ENCODE measurements at places on chromosomes 6 and 20.

- no peak for DNase-seq
Observed at GRCh38 chr20:10239954-10240353, 21.3 kb downstream of the SNAP25 start.

- no peak for DNase-seq
Observed at GRCh38 chr6:75931011-75931680, 141.3 kb downstream of the IMPG1 start.

DNA sequence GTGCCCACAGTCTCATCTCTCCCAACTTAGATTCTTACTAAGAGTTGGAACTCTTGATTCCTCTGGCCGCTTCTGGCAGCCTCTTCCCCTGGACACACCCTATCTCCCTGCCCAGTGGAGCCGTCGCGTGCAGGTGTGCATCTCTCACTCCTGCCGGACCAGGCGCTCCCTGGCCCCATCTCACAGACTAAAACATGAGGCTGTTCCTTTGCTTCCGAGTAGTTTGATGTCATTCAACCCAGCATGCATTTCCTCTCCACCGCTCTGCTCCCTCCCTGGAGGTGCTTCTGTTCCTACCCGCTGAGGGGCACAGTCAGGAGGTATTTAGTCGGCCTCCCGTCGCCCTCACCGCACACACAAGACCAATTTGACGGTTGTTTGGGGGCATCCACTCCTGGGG lies 228.0 kb upstream of the QKI start:
- DNase-seq, result no peak

GRCh38 chr20:51489611-51490010 lies 52.9 kb downstream of the NFATC2 start:
- DNase-seq, result no peak

GRCh38 chr20:6705926-6706548 lies 61.4 kb upstream of the BMP2 start:
- DNase-seq, result no peak

GRCh38 chr6:18047406-18047805 lies 60.0 kb upstream of the KIF13A start:
- DNase-seq, result no peak

DNA sequence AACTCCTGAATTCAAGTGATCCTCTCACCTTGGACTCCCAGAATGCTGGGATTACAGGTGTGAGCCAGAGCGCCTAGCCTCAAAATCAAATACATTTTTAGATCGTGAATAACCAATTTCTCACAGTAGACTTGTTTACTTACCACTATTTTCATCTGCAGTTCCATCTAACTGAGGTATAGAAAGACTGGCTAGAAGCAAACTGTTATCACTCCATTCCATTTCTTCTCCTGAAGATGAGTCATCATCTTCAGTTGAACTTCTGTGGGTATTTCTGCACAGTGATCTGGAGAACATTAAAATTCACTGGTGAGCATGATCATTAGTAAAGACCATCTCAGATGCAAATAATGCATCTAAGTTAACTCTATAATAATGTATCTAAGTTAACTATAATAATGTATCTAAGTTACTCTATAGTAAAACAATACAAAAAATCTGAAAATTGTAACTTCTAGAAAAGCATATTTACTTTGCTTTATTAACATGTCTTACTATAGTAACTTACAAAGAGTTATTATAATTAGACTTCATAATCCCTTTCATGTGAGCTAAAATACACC lies 105.4 kb downstream of the REV3L start:
- no peak for DNase-seq

GRCh38 chr6:169825558-169826225 lies 74.3 kb downstream of the ERMARD start:
- no peak for DNase-seq

- DNase-seq, result peak; percentile 7
Observed at GRCh38 chr6:9252799-9253198, 817.5 kb upstream of the SLC35B3 start.

DNA sequence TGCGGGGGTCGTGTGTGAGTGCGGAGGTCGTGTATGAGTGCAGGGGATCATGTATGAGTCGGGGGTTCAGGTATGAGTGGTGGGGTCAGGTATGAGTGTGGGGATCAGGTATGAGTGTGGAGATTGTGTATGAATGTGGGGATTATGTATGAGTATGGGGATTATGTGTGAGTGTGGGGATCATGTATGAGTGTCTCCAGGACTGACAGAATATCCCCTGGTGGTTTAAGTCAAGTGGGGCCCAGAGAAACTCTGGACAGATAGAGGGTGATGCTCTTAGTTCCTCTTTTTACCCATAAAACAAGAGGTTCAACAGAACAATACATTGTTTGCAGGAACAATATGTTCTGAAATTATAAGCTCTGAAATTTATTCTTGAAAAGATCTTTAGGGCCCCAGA lies 131.9 kb downstream of the UST start:
- DNase-seq, result no peak

- DNase-seq, result no peak
Observed at GRCh38 chr20:60804918-60805630, 447.0 kb upstream of the CDH4 start.

DNA sequence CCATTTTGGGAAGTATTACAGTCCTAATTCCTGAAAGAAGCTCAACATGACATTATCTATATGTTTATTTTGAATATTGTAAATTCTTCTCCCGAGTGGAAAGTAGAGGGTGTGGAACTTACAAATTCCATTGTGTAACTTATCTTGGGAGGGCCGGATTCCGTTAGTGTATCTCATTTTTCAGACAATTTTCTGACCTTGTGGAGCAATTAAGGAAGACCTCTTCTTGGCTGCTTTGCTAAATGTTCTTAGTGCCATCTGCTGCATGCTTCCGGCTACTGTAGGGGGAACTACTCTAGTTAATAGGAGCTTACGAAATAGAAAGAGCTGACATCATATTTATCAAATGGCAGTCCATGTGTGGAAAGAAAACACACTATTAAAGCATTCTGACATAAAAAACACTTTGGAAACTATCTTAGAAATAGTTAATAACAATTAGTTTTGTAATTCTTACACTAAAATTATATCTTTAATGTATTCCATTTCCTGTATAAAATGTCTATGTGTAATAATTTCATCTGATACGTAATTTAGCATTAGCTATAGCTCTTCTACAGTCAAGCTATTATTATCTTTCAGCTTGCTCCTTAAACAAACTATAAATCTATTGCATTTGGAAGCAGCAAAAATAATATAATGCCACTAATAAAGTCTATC lies 41.5 kb upstream of the KCNQ5 start:
- DNase-seq, result peak; percentile 71

GRCh38 chr6:164121527-164121926 lies 707.0 kb downstream of the QKI start:
- DNase-seq, result no peak

DNA sequence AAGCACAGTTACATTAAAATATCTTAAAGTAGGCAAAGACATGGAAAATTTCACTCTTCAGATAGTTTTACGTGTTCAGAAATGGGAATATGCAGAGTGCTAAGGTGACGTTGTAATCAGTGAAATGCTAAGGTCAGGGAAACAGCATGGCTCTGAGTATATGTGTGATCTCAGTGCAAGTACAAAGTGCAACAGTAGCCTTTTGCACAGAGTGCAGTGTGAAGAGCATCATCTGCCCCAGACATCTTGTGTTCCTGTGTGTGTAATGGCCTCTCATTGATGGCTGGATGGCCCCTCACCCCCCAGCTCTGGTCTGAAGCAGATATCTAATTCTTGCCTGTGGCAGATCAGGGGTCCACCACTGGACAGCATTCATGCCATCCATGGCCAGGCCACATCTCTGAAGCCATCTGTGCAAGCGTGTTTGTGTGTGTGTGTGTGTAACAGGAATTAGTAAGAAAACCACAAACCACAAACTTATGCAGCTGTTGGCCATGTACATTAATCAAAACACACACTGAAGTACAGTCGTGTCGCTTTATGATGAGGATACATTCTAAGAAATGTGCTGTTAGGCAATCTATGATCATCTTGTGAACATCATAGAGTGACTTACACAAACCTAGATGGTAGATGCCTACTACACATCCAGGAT lies 165.1 kb downstream of the RALGAPA2 start:
- no peak for DNase-seq

DNA sequence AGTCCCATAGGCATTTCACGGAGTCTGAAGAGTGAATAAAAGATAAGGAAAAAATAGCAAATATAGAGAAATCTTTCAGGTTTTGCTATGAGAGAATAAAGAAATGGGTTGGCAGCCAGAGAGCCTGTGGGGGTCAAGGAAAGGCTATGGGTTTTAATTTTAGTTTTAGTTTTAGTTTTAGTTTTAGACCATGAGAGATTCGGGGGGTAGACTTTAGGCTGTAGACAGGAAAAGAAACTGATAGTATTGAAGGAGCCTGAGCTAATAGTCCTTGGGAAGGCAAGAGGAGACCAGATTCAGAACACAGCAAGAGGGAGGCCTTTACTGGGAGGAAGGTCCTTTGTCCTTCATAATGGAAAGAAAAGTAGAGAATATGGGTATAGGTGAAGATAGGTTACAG lies 19.3 kb downstream of the DOP1A start:
- DNase-seq, result no peak

DNA sequence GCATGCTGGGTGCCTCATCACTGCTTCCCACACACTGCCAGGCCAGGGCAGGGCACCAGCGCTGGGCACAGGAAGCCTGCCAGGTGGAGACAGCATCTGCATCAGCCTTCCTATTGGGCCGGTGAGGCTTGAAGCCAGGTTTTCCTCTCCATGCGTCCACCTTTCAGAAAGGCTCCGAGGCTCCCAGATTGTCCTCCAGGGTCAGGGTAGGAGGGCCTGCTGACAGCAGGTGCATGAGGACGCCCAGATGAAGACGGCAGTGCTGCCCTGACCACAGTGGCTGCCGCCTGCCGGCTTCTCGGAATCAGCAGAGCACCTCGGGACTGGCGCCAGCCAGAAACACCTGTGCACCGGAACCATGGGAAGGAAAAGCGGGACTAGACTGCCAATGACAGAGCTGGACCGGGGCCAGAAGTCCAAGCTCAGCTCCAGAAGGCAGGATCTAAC lies 170.5 kb upstream of the CST7 start:
- DNase-seq, result no peak

DNA sequence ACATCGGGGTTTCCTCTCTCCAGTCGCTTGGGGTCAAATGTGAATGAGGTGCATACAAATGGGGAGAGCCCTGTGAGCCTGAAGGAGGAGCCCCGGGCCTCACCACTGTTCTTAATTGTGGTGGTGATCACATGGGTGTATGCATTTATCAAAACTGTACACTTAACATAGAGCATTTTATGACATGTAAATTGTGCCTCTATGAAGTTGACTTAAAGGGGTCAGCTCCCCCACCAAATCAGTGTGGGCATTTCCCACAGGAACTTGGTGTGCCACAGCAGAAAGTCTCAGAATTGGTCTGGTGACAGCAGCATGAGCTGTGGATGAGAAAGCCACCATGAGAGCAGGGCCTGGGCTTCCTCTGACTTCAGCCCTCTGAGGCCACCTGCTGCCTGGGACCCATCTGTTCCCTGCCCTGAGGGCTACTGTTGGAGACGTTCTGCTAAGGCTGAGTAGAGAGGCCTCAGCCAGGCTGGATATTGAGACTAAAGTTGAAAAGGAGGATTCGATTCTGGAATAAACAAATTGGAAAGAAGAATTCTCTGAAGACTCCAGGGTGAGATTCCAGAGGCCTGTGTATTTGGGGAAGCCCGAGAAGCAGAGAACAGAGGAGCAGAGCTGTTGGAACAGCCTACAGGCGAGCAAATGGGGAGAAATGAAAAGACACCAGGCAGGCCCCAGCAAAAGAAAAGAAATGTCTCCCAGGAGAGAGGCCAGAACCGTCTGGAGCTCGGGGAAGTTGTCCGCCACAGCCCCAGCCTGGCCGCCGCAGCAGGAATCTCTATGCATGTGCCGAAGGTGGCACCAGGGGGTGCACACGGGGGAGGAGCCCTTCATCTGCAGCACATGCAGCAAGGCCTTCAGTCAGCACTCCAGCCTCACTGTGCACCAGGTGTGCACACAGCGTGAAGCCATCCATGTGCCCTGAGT lies 37.6 kb upstream of the XRN2 start:
- DNase-seq, result no peak

DNA sequence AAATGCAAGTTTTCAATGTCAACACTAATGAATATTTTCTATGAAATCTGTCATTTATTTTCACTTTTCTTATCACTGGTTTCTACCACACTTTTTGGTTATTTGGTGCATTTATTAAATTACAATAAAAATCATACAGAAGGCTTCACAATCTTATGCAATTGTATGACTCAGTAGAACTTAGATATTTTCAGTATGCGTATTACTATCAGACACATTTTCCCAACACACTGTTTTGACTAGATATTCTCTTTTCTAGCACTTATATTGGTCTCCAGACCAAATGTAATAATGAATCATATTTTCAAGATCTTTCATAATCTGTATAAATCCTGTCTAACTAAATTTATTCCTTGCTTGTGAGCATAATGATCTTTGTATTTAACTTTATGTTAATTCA lies 74.1 kb downstream of the FAM83B start:
- no peak for DNase-seq

GRCh38 chr20:31698803-31699718 lies 23.6 kb downstream of the BCL2L1 start:
- no peak for DNase-seq

DNA sequence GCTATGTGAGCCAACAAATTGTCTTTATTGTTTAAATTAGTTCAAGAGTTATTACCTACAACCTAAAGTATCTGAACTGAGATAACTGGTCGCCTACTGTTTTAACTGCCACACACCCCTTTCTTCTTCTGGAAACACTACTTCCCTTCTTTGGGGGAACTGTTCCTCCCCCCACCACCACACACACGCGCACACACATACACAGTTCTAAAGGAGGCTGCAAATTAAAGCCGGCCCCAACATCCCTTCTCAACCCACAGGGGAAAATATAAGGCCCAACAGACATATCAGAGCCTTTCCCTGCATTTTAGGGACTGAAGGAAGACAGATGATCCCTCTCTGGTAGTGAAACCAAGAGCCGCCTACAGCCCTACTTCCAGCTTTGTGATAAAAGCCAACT lies 348.0 kb upstream of the JARID2 start:
- DNase-seq, result no peak

GRCh38 chr6:12818324-12818723 lies 101.8 kb downstream of the PHACTR1 start:
- no peak for DNase-seq

- DNase-seq, result no peak
Observed at GRCh38 chr20:49983848-49984408, 1.1 kb downstream of the SNAI1 start.

Data from GM23338 (cell line).